K562 (cell line): ENCODE measurements at places on chromosomes 11 and 22. TPM values are rescaled to one million over a fixed set of nuclear protein-coding genes. Genes with fewer than 3 reads are reported as not detected.

TMEM109 gene
- total RNA-seq = 69.8 and 79.0 TPM in 2 replicates

CRYAB gene
- total RNA-seq = 3.6 and 3.7 TPM in 2 replicates

POU2AF2 gene
- not detected in 2 replicates for total RNA-seq

FGF3 gene
- total RNA-seq = not detected in 2 replicates

WBP2NL gene
- not detected in 2 replicates for total RNA-seq

INPP5J gene
- total RNA-seq = 6.3 and 7.0 TPM in 2 replicates

TMEM80 gene
- total RNA-seq = 14.2 and 14.6 TPM in 2 replicates

NCAM1 gene
- 0.09 TPM in 2 replicates for total RNA-seq

MS4A4E gene
- total RNA-seq = 0.33 TPM in 1 of 2 replicates, not detected in the other

PGA3 gene
- 0.18 and 0.51 TPM in 2 replicates for total RNA-seq

CHST1 gene
- 0.18 TPM in 1 of 2 replicates, not detected in the other for total RNA-seq

TYMP gene
- total RNA-seq = 2.6 and 4.0 TPM in 2 replicates

CEND1 gene
- 0.16 and 0.63 TPM in 2 replicates for total RNA-seq

MRGPRX3 gene
- total RNA-seq = not detected in 2 replicates

OR51I1 gene
- 6.6 and 7.2 TPM in 2 replicates for total RNA-seq

PPP6R2 gene
- 35.8 and 39.8 TPM in 2 replicates for total RNA-seq

DNA sequence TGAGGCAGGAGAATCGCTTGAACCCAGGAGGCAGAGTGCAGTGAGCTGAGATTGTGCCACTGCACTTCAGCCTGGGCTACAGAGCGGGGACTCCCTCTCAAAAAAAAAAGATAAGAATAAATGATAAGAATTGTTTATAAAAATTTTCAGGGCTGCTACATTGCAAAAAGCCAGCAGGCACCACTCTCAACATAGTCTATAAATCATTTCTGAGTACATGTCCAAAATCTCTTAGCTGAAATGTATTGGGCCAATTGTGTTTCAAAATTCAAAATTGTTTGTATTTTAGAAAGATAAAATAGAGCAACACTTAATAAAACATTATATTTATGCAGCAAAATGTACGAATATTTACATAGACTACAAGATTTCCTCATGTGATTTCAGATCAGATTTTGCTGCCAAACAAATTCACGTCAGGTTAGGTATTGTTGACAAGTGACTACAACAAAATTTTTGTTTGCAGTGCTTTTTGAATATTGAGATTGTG, 13.9 kb downstream of the PGR start:
- no peak for DNase-seq

GRCh38 chr11:12876988-12877387, 132.1 kb upstream of the RASSF10 start:
- no peak for DNase-seq

DNA sequence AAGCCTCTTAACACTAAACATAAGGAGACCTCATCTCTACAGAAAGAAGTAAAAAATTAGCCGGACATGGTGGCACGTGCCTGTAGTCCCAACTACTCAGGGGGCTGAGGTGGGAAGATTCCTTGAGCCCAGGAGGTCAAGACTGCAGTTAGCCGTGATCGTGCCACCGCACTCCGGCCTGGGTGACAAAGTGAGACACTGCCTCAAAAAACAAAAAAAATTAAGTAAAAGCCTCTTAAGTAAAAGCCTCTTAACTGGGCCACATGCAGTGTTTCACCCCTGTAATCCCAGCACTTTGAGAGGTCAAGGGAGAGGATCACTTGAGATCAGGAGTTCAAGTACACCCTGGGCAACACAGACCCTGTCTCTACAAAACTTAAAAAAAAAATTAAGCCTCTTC, 25.7 kb downstream of the CELF1 start:
- DNase-seq = no peak

- no peak for DNase-seq
Observed at GRCh38 chr22:46968848-46969247, 206.4 kb downstream of the TBC1D22A start.

DNA sequence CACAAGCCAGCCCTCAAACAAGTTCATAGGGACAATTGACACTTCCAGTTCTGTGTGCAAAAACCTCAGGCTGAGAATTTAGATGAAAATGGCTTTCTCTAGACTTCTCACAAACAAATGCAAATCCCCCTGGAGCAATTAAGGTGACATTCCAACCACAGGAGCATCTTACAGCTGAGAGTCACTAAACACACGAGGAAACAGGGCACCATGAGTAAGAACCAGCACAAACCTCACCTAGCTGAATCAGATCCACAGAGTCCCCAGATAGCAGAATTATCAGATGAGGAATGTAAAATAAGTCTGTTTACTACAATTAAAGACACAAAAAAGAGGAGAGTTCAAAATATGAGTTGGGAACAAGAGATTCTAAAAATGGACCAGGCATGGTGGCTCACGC, 51.5 kb downstream of the RTL6 start:
- no peak for DNase-seq

DNA sequence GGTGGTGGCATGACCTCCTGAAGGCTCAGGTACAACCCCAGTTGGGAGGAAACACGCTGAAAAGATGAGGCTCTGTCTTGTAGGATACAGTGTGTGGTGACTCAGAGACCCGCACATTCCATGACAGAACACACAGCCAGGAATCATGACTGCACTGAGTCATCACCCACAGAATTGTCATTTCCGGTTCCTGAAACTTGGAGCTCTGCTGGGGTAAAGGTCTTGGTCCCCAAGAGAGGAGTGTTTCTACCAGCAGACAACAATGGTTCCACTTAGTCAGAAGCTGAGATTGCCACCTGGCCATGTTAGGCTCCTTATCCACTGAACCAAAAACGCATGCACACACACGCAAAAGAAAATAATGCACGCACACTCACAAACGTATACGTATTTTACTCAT, 31.5 kb upstream of the CYB5R3 start:
- peak; percentile 24 for DNase-seq

GRCh38 chr11:85758026-85758425, 52.9 kb downstream of the SYTL2 start:
- no peak for DNase-seq

GRCh38 chr11:69167916-69168691, 12.4 kb downstream of the SMIM38 start:
- no peak for DNase-seq

DNA sequence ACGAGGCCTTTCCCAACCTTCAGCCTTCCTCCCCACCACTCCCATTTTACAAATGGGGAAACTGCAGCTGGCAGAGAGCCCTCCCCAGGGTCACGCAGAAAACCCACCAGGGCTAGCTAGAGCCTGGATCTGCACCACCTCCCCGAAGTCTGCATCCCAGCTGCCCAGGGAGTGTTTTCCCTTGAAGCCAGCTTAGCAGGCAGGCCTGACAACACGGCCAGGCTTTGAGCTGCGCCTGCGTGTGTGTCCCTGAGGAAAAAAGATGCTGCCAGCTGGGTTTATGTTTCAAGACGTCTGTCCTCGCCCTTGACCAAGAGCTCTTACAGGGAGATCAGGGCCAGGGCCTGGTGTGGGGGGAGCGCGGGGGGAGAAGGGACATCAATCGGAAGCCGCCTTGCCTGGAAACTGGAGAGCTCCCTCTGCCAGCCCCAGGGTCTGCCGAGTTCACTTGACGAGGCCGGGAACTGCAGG, 20.3 kb downstream of the WNT11 start:
- no peak for DNase-seq

GRCh38 chr11:83727251-83727650, 441.1 kb upstream of the CCDC90B start:
- no peak for DNase-seq
